HCT116 (cell line): ENCODE measurements at places on chromosomes 2 and 18. TPM values are rescaled to one million over a fixed set of nuclear protein-coding genes. Genes with fewer than 3 reads are reported as not detected.

The SPP2 gene
- not detected for total RNA-seq

The CCDC178 gene
- total RNA-seq = not detected

The XIRP2 gene
- total RNA-seq = not detected

The ZAP70 gene
- 0.91 TPM for total RNA-seq

The GRP gene
- total RNA-seq = not detected

The TDRD15 gene
- total RNA-seq = not detected

The IL18RAP gene
- total RNA-seq = not detected

The TGFA gene
- 50.1 TPM for total RNA-seq

GRCh38 chr2:55309446-55309845, 40.4 kb upstream of the MTIF2 start:
- no peak overlapping the region for H3K4me3 ChIP-seq
- H3K27me3 ChIP-seq = no peaks in the 10 kb centered on the region
- H3K4me1 ChIP-seq = 0 out of 2 replicates have a peak, but pooled peaks cover 2% of the 10 kb centered on the region
- DNase-seq = no peak
- H3K27ac ChIP-seq = no peak overlapping the region

- no peak overlapping the region for H3K4me3 ChIP-seq
- no peaks in the 10 kb centered on the region for H3K27me3 ChIP-seq
- no peak for DNase-seq
- no peaks in the 10 kb centered on the region for H3K36me3 ChIP-seq
- H3K27ac ChIP-seq = no peak overlapping the region
These were observed 73.1 kb downstream of the AAK1 start for GRCh38 chr2:69570474-69570873.

DNA sequence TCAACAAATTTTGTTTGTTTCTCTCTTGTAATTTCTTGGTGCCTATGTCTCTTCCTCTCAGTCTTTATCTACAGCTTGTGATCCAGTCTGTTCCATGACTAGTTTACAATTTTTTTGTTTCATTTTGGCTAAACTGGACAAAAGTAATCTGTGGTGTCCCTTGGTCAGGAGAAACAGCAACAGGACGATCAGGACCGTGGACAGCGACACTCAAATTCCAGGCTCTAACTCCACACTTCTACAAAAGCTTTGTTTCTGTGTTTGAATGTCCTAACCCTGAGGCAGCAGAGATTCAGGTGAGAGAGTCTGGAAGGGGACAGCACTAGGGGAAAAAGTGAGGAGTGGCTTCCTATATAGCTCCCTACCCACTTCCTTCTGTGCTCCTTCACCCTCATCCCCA, 593.3 kb upstream of the FANCL start:
- DNase-seq = no peak
- H3K4me3 ChIP-seq = no peak overlapping the region
- no peaks in the 10 kb centered on the region; the same call in 1 of the 2 replicates for H3K27me3 ChIP-seq
- H3K4me1 ChIP-seq = no peaks in the 10 kb centered on the region
- H3K36me3 ChIP-seq = no peaks in the 10 kb centered on the region
- no peak overlapping the region for H3K27ac ChIP-seq

- H3K27me3 ChIP-seq = no peaks in the 10 kb centered on the region
- DNase-seq = no peak
- no peaks in the 10 kb centered on the region for H3K36me3 ChIP-seq
- peaks cover 15% of the 10 kb centered on the region for H3K4me1 ChIP-seq
These were observed 181.5 kb upstream of the ZFP36L2 start for GRCh38 chr2:43407935-43408334.

- H3K27ac ChIP-seq = no peak overlapping the region
- H3K27me3 ChIP-seq = 0 out of 2 replicates have a peak, but pooled peaks cover 4% of the 10 kb centered on the region
- no peaks in the 10 kb centered on the region for H3K4me1 ChIP-seq
- no peak for DNase-seq
- no peak overlapping the region for H3K4me3 ChIP-seq
These were observed 70.5 kb upstream of the MYCN start for GRCh38 chr2:15869871-15870270.

DNA sequence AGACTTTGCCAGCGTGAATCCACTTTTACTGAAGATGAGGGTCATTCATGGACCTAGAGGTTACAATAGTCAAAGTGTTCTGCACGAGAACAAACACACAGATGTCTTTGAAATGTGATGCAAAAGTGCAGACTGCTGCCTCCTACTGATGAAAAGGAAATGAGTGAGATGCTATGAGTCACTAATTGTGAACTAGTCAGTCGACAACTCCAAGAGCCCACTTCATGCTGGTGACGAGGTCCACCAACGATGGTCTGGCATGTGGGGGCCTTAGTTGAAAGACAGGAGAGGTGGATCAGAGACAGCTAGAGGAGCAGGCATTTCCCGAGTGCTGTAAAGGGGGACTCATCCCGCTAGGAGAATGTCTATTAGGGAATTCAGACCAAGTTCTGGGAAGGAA, 17.1 kb upstream of the ZNF236 start:
- DNase-seq = no peak
- H3K27me3 ChIP-seq = no peaks in the 10 kb centered on the region
- peaks cover 32% of the 10 kb centered on the region for H3K4me1 ChIP-seq
- H3K27ac ChIP-seq = no peak overlapping the region

DNA sequence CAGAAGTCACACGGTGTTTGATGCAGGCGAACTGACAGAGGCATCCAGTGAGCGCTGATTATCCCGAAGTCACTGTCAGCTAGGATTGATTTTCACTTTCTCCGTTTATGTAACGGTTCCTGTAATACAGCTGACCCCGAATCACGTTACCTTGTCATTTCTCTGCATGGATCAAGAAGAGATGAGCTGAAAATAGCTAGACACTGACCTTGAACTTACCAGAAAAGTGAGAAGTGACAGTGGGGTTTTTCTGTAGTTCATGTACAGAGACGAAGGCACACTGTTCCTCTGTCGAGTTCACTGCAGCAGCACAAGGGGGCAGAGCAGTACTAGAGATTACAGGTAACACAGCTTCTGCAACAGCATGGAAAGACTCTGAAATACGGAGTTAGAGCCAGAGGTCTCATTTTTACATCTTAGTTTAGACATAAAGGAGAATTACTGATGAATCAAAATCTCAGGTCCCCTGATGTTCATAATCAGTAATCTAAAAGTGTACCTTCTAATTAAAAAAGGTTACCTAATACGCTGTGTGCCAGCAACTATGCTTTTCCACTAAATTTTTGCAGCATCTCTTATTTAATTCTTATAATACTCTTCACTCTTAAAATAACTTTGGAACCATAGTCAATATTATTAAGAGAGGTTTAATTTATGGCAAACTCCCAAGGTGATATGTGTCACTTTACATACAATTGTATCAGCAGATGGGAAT, 33.1 kb downstream of the ARHGAP15 start:
- no peak overlapping the region for H3K4me3 ChIP-seq
- H3K27me3 ChIP-seq = peaks cover 63% of the 10 kb centered on the region
- peak; percentile 56 for DNase-seq
- no peaks in the 10 kb centered on the region for H3K4me1 ChIP-seq

GRCh38 chr2:237238249-237238648, 152.6 kb downstream of the COPS8 start:
- H3K4me3 ChIP-seq = no peak overlapping the region
- H3K27ac ChIP-seq = no peak overlapping the region
- DNase-seq = no peak

DNA sequence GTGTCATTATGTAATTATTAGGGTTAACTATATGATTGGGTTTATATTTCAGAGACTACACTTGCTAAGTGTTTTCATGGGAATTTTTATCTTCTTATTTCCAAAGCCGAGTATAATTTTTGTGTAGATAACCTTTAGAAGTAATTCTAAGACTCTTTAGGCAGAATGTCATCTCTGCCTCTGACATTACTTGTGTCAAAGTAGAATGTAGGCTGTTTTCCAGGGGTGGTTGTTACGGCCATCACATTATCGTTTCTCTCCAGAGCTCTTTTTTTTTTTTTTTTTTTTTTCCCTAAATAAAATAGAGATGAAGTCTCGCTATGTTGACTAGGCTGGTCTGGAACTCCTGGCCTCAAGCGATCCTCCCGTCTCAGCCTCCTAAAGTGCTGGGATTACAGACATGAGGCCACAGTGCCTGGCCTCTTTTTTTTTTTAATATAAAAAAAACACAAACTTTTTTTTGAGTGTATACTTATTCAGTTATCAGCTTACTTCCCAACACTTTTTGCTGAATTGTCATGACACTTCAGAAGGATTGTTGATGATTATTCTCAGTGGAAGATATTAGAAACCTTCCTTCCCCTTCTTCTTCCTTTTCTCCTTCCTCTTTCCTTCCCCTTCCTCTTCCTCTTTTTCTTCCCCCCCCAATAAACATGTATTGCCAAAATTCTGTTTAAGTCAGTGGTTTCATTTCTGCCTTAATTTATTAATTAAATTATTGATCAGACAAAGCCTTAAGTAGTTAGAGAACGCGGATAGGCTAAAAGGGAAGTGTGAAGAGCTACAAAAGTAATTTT, 2.3 kb downstream of the PIKFYVE start:
- no peaks in the 10 kb centered on the region for H3K36me3 ChIP-seq
- H3K27me3 ChIP-seq = no peaks in the 10 kb centered on the region
- no peak overlapping the region for H3K4me3 ChIP-seq
- no peak overlapping the region for H3K27ac ChIP-seq

- H3K4me1 ChIP-seq = peaks cover 5% of the 10 kb centered on the region; the same call in 1 of the 2 replicates
- peak; percentile 19 for DNase-seq
- no peak overlapping the region for H3K4me3 ChIP-seq
- H3K36me3 ChIP-seq = no peaks in the 10 kb centered on the region
- H3K27me3 ChIP-seq = no peaks in the 10 kb centered on the region
- no peak overlapping the region for H3K27ac ChIP-seq
These were observed 13.4 kb upstream of the COPS8 start for GRCh38 chr2:237072067-237072931.

GRCh38 chr2:24920809-24921441, 888 bp upstream of the ADCY3 start:
- H3K27ac ChIP-seq = peak overlapping the region; percentile 54
- peak overlapping the region; percentile 61 for H3K4me3 ChIP-seq
- H3K4me1 ChIP-seq = peaks cover 5% of the 10 kb centered on the region; the same call in 1 of the 2 replicates
- H3K27me3 ChIP-seq = no peaks in the 10 kb centered on the region
- no peak for DNase-seq

GRCh38 chr18:21449367-21450290, 150.9 kb downstream of the ESCO1 start:
- no peak for DNase-seq
- no peak overlapping the region for H3K27ac ChIP-seq
- peaks cover 10% of the 10 kb centered on the region; the same call in 1 of the 2 replicates for H3K4me1 ChIP-seq
- H3K36me3 ChIP-seq = no peaks in the 10 kb centered on the region

- H3K27me3 ChIP-seq = no peaks in the 10 kb centered on the region
- no peak overlapping the region for H3K4me3 ChIP-seq
- no peaks in the 10 kb centered on the region for H3K36me3 ChIP-seq
- H3K27ac ChIP-seq = no peak overlapping the region
These were observed 11.5 kb downstream of the MFSD2B start for GRCh38 chr2:24021122-24021998.

GRCh38 chr18:58813561-58814225, 51.0 kb upstream of the ZNF532 start:
- DNase-seq = no peak
- H3K4me3 ChIP-seq = no peak overlapping the region
- no peak overlapping the region for H3K27ac ChIP-seq
- H3K4me1 ChIP-seq = no peaks in the 10 kb centered on the region
- no peaks in the 10 kb centered on the region for H3K27me3 ChIP-seq

DNA sequence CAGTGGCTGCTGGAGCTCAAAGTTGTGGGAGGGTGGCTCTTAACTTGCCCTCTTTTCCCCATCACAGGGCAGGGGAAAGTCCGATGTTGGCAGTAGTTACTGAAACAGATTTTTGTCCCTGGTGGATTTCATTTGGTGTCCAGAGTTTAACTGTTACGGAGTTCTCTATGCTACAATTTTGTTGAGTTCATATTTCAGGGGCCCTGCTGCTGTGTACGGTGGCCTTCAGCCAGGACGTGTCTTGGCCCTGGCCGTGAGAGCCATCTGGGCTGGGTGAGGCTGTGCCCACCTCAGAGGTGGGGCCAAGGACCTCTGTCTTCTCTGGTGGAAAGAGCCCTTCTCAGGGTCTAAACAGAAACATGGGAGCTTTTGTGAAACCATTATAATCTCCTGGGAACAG, 67.4 kb downstream of the SH3YL1 start:
- H3K27me3 ChIP-seq = no peaks in the 10 kb centered on the region
- no peak for DNase-seq
- no peak overlapping the region for H3K27ac ChIP-seq
- H3K36me3 ChIP-seq = no peaks in the 10 kb centered on the region

DNA sequence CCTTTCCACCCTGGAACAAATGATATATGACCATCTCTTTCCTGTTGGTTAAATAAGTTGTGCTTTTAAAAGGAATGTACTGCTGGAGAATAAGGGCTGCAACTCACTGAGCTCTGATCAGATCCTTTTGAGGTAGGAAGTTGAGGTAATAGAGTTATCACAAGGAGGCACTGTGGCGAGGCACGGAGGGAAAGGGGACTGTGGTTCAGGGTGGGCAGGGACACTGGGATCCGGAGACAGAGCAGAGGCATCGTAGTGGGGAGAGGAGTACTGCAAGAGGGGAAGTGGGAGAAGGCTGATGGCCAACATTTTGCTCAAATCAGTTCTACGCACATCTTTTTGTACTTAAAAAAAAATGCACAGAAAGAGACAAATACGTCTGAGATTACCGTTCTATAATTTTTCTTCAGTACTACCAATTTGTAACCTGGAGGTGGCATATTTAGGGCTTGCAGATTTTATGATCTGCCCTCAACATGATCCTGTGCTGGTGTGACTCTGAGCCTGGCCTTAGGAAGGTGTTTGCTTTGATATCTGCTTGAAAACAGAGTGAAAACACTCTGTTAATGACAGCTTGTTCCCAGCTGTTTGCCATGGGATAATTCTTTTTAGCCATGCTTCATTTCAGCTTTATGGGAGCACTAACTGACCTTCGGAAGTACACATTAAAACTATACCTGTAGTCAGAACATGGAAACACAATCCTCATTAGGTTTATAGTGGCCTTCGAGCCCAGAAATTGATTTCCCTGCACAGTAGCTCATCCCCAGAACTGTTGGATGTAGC, 168.1 kb downstream of the KCNE4 start:
- no peak overlapping the region for H3K27ac ChIP-seq
- 0 out of 2 replicates have a peak, but pooled peaks cover 4% of the 10 kb centered on the region for H3K4me1 ChIP-seq
- no peak overlapping the region for H3K4me3 ChIP-seq
- no peaks in the 10 kb centered on the region for H3K27me3 ChIP-seq

DNA sequence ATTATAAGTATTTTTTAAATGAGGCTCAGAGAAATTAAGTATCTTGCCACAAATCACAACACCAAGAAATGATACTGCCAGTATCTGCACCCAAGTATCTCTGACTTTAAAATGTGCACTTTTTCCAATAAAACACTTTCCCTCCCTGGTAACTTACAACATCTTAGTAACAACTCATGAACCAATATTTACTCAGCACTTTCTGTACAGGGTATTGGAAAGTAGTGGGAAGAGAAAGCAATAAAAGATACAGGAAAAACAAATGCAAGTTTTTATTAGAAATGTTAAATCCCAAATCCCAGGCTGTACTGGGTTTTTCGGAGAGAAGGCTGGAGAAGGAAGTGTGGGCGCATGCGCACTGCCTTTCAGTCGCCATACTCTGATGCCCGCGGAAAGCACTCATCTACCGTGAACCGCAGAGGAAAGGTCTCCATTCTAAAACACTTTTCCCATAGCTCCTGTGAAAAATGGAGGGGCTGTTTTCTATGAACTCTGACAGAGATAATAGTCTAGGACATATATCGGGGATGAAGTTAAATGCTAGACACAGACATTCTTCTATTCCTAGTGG, 52.1 kb downstream of the L3MBTL4 start:
- H3K36me3 ChIP-seq = no peaks in the 10 kb centered on the region
- no peak for DNase-seq
- no peaks in the 10 kb centered on the region for H3K27me3 ChIP-seq

- H3K4me3 ChIP-seq = peak overlapping the region; percentile 56
- H3K36me3 ChIP-seq = no peaks in the 10 kb centered on the region
- no peak for DNase-seq
- H3K27ac ChIP-seq = peak overlapping the region; percentile 91
- peaks cover 83% of the 10 kb centered on the region for H3K4me1 ChIP-seq
- no peaks in the 10 kb centered on the region for H3K27me3 ChIP-seq
These were observed 54.2 kb upstream of the ID2 start for GRCh38 chr2:8627692-8628085.
